ENCODE measurements at places on chromosomes 1 and 21.
A peak's percentile ranks its signal among the peaks of the same experiment; 100 is the strongest.

DNA sequence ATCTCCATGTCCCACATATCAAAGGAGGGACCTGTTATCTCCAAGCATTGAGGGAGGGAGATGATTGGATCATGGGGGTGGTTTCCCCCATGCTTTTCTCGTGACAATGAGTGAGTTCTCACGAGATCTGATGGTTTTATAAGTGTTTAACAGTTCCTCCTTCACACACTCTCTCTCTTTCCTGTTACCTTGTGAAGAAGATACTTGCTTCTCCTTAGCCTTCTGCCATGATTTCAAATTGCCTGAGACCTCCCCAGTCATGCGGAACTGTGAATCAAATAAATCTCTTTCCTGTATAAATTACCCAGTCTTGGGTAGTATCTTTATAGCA, 91.6 kb downstream of the DDAH1 start:
- peaks cover 2% of the 10 kb centered on the region for H3K36me3 ChIP-seq
- no peak overlapping the region for H3K4me3 ChIP-seq
- no peaks in the 10 kb centered on the region for H3K27me3 ChIP-seq

GRCh38 chr1:216387782-216388181, 35.5 kb downstream of the USH2A start:
- no peaks in the 10 kb centered on the region for H3K36me3 ChIP-seq
- H3K27me3 ChIP-seq = peaks cover 47% of the 10 kb centered on the region
- H3K4me1 ChIP-seq = no peaks in the 10 kb centered on the region
- H3K4me3 ChIP-seq = no peak overlapping the region

DNA sequence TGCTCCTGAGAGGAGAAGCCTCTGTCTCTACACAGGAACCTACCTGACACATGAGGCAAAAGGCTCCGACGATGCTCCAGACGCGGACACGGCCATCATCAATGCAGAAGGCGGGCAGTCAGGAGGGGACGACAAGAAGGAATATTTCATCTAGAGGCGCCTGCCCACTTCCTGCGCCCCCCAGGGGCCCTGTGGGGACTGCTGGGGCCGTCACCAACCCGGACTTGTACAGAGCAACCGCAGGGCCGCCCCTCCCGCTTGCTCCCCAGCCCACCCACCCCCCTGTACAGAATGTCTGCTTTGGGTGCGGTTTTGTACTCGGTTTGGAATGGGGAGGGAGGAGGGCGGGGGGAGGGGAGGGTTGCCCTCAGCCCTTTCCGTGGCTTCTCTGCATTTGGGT, 3.9 kb upstream of the ACKR1 start:
- no peaks in the 10 kb centered on the region for H3K27me3 ChIP-seq
- H3K4me3 ChIP-seq = no peak overlapping the region
- no peaks in the 10 kb centered on the region for H3K4me1 ChIP-seq
- no peak overlapping the region for H3K27ac ChIP-seq
- no peaks in the 10 kb centered on the region for H3K36me3 ChIP-seq

GRCh38 chr21:33157303-33157702, 72.4 kb upstream of the IFNAR2 start:
- H3K36me3 ChIP-seq = no peaks in the 10 kb centered on the region
- no peak overlapping the region for H3K27ac ChIP-seq
- no peak overlapping the region for H3K4me3 ChIP-seq
- H3K27me3 ChIP-seq = peaks cover 34% of the 10 kb centered on the region
- peaks cover under 1% of the 10 kb centered on the region for H3K4me1 ChIP-seq

GRCh38 chr1:86445919-86446318, 21.9 kb downstream of the CLCA2 start:
- no peak overlapping the region for H3K27ac ChIP-seq
- no peaks in the 10 kb centered on the region for H3K27me3 ChIP-seq
- H3K36me3 ChIP-seq = no peaks in the 10 kb centered on the region
- H3K4me3 ChIP-seq = no peak overlapping the region
- DNase-seq = no peak

GRCh38 chr1:60906039-60906438, 176.3 kb upstream of the NFIA start:
- H3K4me3 ChIP-seq = no peak overlapping the region
- no peak overlapping the region for H3K27ac ChIP-seq
- DNase-seq = no peak
- H3K27me3 ChIP-seq = no peaks in the 10 kb centered on the region
- H3K4me1 ChIP-seq = peaks cover 26% of the 10 kb centered on the region

GRCh38 chr1:234230414-234230862, 142.8 kb upstream of the COA6 start:
- no peak overlapping the region for H3K4me3 ChIP-seq
- peaks cover 14% of the 10 kb centered on the region for H3K27me3 ChIP-seq
- no peaks in the 10 kb centered on the region for H3K4me1 ChIP-seq
- no peak for DNase-seq

- no peak for DNase-seq
- no peak overlapping the region for H3K4me3 ChIP-seq
- H3K4me1 ChIP-seq = peaks cover 10% of the 10 kb centered on the region
- no peaks in the 10 kb centered on the region for H3K27me3 ChIP-seq
Measured at GRCh38 chr1:2091611-2092604, 41.7 kb downstream of the PRKCZ start.

- DNase-seq = no peak
- no peak overlapping the region for H3K27ac ChIP-seq
- no peaks in the 10 kb centered on the region for H3K36me3 ChIP-seq
- H3K27me3 ChIP-seq = no peaks in the 10 kb centered on the region
- no peak overlapping the region for H3K4me3 ChIP-seq
Measured at GRCh38 chr1:42793824-42794223, 9.0 kb downstream of the TMEM269 start.

DNA sequence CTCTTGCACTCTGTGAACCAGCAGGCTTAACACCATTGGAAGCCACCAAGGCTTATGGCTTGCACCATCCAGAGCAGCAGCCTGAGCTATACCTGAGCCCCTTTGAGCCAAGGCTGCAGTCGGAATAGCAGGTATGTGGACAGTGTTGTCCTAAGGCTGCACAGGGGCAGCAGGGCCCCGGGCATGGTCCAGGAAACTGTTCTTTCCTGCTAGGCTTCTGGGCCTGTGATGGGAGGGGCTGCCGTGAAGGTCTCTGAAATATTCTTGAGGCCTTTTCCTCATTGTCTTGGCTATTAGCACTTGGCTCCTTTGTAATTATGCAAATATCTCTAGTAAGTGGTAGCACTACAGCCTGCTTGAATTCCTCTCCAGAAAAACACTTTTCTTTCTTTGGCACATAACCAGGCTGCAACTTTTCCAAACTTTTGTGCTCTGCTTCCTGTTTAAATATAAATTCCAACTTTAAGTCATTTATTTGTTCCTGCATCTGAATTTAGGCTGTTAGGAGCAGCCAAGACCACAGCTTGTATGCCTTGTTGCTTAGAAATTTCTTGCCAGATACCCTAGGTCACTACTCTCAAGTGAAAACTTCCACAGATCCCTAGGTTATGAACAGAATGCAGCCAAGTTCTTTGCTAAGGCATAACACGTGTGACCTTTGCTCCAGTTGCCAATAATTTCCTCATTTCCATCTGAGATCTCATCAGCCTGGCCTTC, 5.2 kb downstream of the KRTAP20-4 start:
- H3K27ac ChIP-seq = no peak overlapping the region
- H3K36me3 ChIP-seq = no peaks in the 10 kb centered on the region
- no peak for DNase-seq
- no peak overlapping the region for H3K4me3 ChIP-seq

GRCh38 chr1:222229672-222230312, 318.1 kb downstream of the HHIPL2 start:
- peaks cover 6% of the 10 kb centered on the region for H3K27me3 ChIP-seq
- H3K36me3 ChIP-seq = no peaks in the 10 kb centered on the region
- H3K27ac ChIP-seq = no peak overlapping the region
- no peaks in the 10 kb centered on the region for H3K4me1 ChIP-seq
- DNase-seq = no peak
- no peak overlapping the region for H3K4me3 ChIP-seq

DNA sequence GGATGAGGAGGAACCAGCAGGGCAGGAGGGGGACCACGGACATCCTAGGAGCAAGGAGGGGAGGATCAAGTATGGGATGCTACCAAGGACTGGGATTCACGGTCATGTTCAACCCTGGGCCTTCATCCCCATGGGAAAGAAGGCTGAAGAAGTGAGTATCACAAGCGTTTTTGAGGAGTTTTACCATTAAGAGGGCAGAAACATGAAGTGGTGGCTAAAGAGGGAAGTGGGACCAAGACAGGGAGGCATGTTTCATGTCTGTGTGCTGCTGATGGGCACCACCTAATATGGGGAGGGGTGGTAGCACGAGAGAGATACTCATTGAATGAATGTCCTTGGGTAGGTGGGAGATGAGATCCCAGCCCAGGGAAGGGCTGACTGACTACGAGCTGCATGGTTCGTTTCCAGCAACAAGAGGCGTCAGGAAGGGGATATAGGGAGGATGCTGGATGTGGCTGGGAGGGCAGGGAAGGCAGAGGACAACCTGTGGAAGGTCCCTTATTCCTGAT, 11.3 kb upstream of the LSS start:
- no peak for DNase-seq
- H3K4me1 ChIP-seq = no peaks in the 10 kb centered on the region
- H3K27ac ChIP-seq = no peak overlapping the region
- no peaks in the 10 kb centered on the region for H3K27me3 ChIP-seq
- peaks cover 57% of the 10 kb centered on the region for H3K36me3 ChIP-seq
- no peak overlapping the region for H3K4me3 ChIP-seq

DNA sequence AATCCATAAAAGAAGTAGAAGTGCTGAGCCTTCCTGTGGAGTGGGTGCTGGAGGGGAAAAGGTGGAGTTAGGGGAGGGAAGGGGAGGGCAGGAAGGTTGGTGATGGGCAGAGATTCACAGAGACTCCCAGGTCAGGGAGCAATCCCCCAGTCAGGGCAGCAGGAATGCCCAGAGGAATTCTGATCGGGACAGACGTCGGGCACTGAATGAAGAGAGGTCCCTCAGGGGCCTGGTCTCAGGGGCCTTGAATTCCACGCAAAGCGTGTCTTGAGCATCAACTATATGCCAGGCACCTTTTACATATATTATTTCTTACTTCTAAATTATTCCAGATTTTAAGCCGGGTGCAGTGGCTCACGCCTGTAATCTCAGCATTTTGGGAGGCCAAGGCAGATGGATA, 7.2 kb upstream of the PADI1 start:
- no peaks in the 10 kb centered on the region for H3K36me3 ChIP-seq
- no peaks in the 10 kb centered on the region for H3K27me3 ChIP-seq

GRCh38 chr21:39346206-39346605, 2.7 kb downstream of the HMGN1 start:
- H3K4me1 ChIP-seq = peaks cover 36% of the 10 kb centered on the region
- no peaks in the 10 kb centered on the region for H3K27me3 ChIP-seq
- no peak overlapping the region for H3K27ac ChIP-seq
- DNase-seq = no peak
- peaks cover 49% of the 10 kb centered on the region for H3K36me3 ChIP-seq
- peak overlapping the region; percentile 84 for H3K4me3 ChIP-seq

GRCh38 chr1:42231253-42231652, 66.7 kb upstream of the GUCA2A start:
- no peaks in the 10 kb centered on the region for H3K27me3 ChIP-seq
- H3K36me3 ChIP-seq = peaks cover 3% of the 10 kb centered on the region
- H3K4me1 ChIP-seq = peaks cover 2% of the 10 kb centered on the region
- no peak for DNase-seq

- peak overlapping the region; percentile 74 for H3K27ac ChIP-seq
- no peaks in the 10 kb centered on the region for H3K27me3 ChIP-seq
- peaks cover 46% of the 10 kb centered on the region for H3K4me1 ChIP-seq
- H3K4me3 ChIP-seq = peak overlapping the region; percentile 71
- DNase-seq = no peak
- peaks cover 8% of the 10 kb centered on the region for H3K36me3 ChIP-seq
Measured at GRCh38 chr1:38990386-38990737, 714 bp upstream of the AKIRIN1 start.

DNA sequence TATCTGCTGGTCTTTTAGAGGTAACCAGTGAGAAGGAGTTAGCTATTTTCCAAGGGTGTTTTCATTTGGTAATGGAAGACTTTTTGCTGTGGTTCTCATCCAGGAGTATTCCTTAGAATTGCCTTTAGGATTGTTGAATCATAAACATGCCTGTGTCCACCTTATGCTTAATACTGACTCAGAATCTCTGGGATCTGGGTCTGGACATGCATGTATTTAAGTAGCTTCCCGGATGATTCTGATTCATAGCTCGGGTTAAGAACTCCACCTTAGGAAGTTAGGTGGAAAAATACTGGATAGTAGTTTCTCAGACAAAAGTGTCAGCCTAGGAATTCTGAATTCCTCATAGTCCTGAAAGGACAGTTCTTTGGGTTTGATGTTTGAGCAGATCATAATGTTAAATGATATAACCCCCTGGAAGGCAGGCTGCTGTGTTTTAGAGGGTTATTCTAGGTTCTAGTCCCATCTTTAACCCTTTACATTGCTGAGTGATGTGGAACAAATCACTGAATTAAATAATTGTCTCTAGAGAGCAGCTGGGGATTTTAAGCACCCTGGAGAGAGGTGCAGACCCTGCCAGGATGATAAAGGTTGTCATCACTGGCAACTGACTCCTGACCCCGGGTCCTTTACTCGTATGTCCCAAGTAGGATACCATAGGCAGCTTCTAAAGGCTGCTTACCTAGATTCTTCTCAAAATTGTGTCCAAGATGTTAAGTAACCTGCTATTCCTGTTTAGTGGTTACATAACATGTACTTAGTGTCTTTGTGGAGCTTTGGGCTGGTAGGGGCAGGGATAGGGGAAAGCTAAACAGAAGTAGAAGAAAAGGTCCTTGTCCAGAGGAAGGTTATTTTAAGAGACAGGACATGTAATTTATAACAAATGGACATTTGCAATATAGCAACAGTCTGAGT, 14.5 kb upstream of the C4BPB start:
- no peaks in the 10 kb centered on the region for H3K27me3 ChIP-seq
- no peak overlapping the region for H3K27ac ChIP-seq
- H3K4me3 ChIP-seq = no peak overlapping the region
- peaks cover 42% of the 10 kb centered on the region for H3K36me3 ChIP-seq
- H3K4me1 ChIP-seq = no peaks in the 10 kb centered on the region

GRCh38 chr1:206898089-206898914, 1.1 kb downstream of the IL24 start:
- peaks cover 5% of the 10 kb centered on the region for H3K4me1 ChIP-seq
- no peak overlapping the region for H3K4me3 ChIP-seq
- no peak overlapping the region for H3K27ac ChIP-seq
- H3K27me3 ChIP-seq = no peaks in the 10 kb centered on the region
- DNase-seq = peak; percentile 59

- H3K4me1 ChIP-seq = peaks cover 31% of the 10 kb centered on the region
- H3K4me3 ChIP-seq = no peak overlapping the region
- H3K36me3 ChIP-seq = peaks cover 40% of the 10 kb centered on the region
- H3K27me3 ChIP-seq = no peaks in the 10 kb centered on the region
- peak overlapping the region; percentile 85 for H3K27ac ChIP-seq
Measured at GRCh38 chr1:179091691-179092165, 9.9 kb downstream of the TOR3A start.

- no peak for DNase-seq
- H3K4me3 ChIP-seq = no peak overlapping the region
- H3K27ac ChIP-seq = no peak overlapping the region
- H3K36me3 ChIP-seq = no peaks in the 10 kb centered on the region
- H3K27me3 ChIP-seq = no peaks in the 10 kb centered on the region
Measured at GRCh38 chr1:92118826-92119225, 38.7 kb downstream of the BTBD8 start.

GRCh38 chr1:22524481-22524880, 38.8 kb upstream of the EPHA8 start:
- no peak overlapping the region for H3K4me3 ChIP-seq
- DNase-seq = no peak
- no peaks in the 10 kb centered on the region for H3K4me1 ChIP-seq
- H3K27me3 ChIP-seq = no peaks in the 10 kb centered on the region
- peaks cover 54% of the 10 kb centered on the region for H3K36me3 ChIP-seq
- H3K27ac ChIP-seq = no peak overlapping the region

GRCh38 chr1:21779613-21780521, 3.1 kb downstream of the USP48 start:
- H3K4me1 ChIP-seq = peaks cover 33% of the 10 kb centered on the region
- no peaks in the 10 kb centered on the region for H3K27me3 ChIP-seq
- DNase-seq = no peak
- H3K36me3 ChIP-seq = no peaks in the 10 kb centered on the region
- peak overlapping the region; percentile 67 for H3K27ac ChIP-seq
